ENCODE measurements at places on chromosomes 4 and X. TPM values are rescaled to one million over a fixed set of nuclear protein-coding genes. Genes with fewer than 3 reads are reported as not detected.

Gene MAML3
- 0.44 TPM for total RNA-seq

DNA sequence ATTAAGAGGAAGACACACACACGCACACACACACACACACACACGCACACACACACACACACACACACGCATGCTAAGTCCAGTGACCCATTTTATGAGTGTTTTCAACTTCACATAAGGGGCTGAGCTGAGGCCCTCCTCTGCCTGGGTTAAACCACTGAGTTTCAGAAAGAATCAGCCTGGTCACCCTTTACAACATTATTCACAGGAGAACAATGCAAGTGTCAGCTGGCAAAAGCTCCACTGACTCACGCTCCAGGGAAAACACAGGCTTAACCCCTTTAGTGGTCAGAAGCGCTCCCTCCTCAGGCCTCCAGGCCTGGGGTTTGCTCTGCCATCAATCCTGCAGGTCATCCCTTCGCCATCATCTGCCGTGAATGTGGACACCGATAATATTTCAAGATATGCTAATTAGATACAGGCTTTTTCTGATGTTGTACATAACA, 46.9 kb downstream of the ACOX3 start:
- no peak for DNase-seq
- no peaks in the 10 kb centered on the region for H3K4me1 ChIP-seq
- H3K4me3 ChIP-seq, result no peak overlapping the region

DNA sequence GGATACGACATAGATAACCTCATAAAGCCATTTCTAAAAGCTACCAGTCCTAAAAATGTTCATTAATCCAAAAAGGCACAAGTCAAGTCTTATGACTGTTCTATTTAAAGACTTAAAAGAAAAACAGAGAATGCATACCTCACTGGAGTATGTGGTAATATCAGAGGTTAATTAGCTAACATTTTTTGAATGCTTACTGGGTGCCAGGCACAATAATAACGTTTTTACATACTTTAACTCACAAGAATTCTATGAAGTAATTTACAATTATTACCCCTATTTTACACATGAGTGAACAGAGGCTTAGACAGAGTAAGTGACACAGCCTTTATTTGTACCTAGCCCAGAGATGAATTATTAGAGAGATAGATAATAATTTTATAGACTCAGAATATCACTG, 207.5 kb downstream of the PDGFC start:
- H3K4me3 ChIP-seq, result no peak overlapping the region
- H3K4me1 ChIP-seq, result no peaks in the 10 kb centered on the region
- H3K36me3 ChIP-seq, result no peaks in the 10 kb centered on the region
- DNase-seq, result no peak
- H3K27me3 ChIP-seq, result no peaks in the 10 kb centered on the region

Gene ASB5
- not detected for total RNA-seq

Gene OTUD6A
- total RNA-seq, result not detected

GRCh38 chrX:123976706-123977316, 15.3 kb downstream of the STAG2 start:
- DNase-seq, result peak; percentile 17
- no peaks in the 10 kb centered on the region for H3K27me3 ChIP-seq
- no peaks in the 10 kb centered on the region for H3K36me3 ChIP-seq

DNA sequence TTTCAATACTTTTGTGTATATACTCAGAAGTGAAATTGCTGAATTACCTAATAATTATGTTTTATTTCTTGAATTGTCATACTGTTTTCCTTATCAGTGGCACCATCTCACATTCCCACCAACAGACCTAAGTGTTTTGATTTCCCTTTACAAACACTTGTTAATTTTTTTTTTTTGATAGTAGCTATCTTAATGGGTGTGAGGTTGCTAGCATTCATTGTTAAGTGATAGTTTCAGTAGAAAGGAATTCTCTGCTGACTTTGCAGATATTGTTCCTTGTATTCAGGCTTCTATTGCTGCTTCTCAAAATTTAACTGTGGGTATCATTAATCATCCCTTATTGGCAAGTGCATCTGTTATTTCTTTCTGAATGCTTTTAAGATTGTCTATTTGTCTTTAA, 927.5 kb upstream of the SLIT2 start:
- DNase-seq, result no peak
- no peaks in the 10 kb centered on the region for H3K36me3 ChIP-seq
- H3K27me3 ChIP-seq, result no peaks in the 10 kb centered on the region
- no peak overlapping the region for H3K4me3 ChIP-seq
- no peaks in the 10 kb centered on the region for H3K4me1 ChIP-seq

DNA sequence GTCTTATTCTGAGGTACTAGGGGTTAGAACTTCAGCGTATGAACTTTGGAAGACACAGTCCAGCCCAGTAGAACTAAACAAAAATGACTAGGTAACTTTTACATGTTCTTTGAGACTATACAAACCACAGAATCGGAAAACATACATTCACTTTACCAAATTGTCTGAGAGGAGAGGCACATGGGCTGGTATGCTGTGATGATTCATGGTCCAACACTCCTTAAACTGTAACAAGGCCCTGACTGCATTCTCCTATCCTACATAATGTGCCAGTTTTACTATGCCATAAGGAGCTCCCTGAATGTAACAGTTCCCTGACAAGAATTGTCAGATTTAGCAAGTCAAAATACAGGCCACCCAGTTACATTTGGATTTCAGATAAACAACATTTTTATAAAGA, 640.0 kb downstream of the RAB28 start:
- no peak overlapping the region for H3K4me3 ChIP-seq
- no peak for DNase-seq
- H3K36me3 ChIP-seq, result no peaks in the 10 kb centered on the region

Gene OPN1MW3
- total RNA-seq, result not detected

Gene ARHGAP4
- 133 TPM for total RNA-seq

DNA sequence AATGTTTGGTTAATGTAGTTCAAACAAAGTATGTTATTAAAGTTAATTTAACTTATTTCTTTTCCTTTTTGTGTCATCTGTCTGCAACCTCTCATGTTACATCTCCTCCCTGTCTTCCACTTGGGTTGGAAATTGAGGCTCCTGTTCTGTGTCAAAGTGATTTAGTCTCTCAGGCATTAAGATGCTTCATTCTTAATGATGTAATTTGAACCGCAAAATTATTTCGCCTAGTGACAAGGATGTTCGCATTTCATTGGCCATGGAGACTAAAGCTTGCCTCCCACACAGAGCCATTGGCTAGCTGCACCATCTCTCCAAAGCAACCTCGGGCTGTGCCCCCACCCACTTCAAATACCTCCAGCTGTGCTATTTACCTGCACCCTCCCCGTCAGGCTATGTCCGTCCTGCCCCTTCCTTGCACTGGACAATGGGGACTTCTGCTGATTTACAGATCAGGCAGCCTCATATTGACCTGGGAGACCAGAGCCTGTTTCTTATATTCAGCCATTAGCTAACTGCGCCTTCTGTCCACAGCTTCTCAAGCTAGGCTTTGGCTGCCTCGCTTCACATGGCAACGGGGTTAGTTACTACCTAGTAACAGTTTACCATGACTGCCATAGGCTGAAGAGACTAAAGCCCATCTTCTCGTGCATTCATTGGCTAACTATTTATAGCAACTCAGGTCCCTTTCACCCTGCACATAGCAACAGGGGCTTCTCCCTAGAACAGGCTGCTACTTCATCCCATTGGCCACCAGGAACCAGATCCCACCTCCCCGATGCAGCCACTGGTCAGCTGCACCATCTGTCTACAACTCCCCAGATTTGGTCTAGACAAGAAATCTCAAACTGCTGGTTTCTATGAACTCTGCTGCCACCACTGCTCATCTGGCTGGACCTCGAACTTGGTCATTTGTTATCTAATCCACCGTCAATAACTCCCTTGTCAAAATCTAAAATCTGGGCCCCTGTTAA, 8.6 kb upstream of the ZNF157 start:
- no peaks in the 10 kb centered on the region for H3K27me3 ChIP-seq
- peak; percentile 28 for DNase-seq
- H3K36me3 ChIP-seq, result no peaks in the 10 kb centered on the region
- peak overlapping the region; percentile 59 for H3K27ac ChIP-seq
- H3K4me1 ChIP-seq, result peaks cover 16% of the 10 kb centered on the region
- H3K4me3 ChIP-seq, result no peak overlapping the region

DNA sequence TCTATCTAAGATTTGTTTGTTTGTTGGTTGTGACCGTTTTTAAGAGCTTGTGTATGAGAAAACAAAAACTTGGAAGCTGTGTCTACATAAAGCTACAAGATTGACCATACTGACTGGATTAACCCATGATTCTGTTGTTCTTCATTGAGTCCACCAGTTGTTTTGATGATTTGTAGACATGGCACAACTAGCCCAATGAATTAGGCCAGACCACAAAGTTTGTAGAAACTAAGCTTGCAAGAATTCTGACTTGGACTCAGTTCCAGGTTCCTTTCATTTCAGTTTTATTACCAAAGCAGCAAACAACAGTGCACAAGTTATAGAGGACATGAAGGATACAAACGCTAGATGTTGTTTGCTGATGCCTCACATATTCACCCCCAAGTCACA, 119.3 kb downstream of the RASGEF1B start:
- no peaks in the 10 kb centered on the region for H3K36me3 ChIP-seq
- H3K4me1 ChIP-seq, result no peaks in the 10 kb centered on the region
- no peak for DNase-seq
- no peak overlapping the region for H3K27ac ChIP-seq
- no peak overlapping the region for H3K4me3 ChIP-seq
- H3K27me3 ChIP-seq, result no peaks in the 10 kb centered on the region
